ENCODE measurements at places on chromosomes 11 and 22.
A peak's percentile ranks its signal among the peaks of the same experiment; 100 is the strongest.

DNA sequence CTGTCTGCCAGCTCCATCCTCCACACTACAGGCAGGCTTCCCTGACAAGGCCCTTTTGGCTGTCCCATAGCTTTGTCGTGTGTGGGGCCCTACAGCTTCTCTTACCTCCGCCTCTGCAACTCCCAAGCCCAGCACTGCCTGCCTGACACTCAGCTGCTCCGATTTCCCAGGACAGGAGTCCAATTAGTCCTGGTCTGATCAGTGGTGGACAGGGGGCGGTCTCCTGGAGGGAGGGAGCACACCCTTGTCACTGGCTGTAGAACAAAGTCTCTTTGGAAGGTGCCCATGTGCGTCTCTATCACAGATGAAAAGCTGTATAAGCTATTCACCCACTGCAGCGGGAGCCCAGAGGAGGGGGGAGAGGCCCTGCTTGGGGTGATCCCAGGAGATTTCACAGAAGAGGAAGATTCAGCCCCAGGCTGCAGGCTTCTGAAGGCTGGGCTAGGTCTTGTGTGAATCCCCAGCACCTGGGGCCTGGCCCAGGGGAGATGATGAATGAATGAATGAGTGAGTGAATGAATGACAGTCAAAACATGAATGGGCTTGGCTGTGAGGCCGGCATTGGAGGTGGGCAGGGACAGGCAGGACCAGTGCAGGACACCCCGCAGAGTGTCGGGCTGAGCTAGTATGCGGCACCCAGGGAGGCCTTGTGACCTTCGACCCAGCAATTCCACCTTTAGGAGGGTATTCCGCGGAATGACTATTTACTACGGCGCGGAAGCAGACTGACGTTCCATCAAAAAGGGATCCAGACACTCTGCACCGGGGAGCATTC lies 142.4 kb downstream of the CACNA1I start:
- DNase-seq, result no peak

DNA sequence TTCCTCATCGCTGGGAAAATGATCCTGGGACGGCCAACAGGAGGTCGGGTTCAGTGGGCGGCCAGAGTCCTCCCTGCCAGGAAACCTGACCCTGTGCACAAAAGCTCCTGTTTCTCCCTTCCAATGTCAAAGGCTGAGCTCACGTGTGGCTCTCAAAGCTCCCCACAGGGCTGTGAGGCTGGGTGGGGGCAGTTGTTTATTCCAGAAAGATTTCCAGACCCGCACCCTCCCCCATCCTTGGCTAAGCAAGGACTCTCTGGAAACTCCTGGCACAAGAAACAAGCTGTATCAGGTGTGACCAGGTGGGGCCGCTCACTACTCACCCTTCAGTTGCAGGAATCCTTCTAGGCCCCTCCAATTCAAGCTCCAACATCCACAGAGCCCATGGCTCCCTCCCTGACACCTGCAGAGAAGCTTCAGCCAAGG lies 131.9 kb downstream of the SHANK2 start:
- DNase-seq, result no peak

DNA sequence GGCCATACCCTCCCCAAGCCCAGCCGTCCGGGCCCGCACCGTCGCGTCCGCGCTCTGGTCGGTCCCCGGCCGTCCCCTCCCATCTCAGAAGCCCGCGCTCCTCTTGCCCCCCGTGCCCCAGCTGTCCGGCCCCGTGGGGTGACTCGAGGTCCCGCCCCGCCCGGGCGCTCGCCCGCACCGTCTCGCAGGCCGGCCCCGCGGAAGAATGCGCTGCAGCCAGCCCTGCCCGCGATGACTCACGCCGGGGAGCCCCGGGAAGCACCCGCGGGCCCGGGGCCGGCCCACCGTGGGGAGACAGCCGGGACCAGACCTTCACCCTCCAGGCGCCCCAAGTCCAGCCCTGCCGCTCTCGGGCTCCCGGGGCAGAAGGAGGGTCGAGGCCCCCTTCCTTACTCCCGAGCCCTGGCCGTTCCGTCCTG lies 320 bp upstream of the PHLDA2 start:
- peak; percentile 90 for DNase-seq

DNA sequence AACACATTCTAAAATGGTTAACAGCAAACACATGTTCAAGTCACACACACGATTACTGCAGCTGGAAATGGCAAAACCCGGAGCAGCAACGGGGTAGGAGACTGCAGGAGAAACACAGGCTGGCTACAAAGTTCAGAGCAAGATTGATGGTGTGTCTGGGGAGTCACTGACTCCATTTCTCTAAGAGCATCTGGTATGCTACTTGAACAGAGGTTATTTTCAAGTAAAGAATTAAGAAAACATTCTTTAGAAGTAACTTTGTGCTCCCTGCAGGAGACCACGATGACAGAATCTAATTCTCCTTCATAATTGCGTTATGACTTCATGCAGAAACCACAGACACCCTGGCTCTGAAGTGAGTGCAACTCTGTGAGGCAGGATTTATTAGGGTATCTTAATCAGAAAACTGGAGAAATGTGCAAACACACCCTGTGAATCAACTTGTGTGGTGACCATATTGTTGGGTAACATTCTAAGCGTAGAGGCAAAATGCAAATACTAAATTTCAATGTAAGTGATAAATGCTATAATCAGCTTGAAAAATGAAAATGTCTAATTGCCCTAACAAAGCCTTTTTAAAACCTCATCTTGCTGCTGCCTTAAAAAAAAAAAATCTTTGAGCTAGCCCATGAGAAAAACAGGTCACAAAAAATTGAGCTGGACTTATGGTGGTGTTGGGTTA lies 303.0 kb downstream of the CADM1 start:
- DNase-seq, result no peak

DNA sequence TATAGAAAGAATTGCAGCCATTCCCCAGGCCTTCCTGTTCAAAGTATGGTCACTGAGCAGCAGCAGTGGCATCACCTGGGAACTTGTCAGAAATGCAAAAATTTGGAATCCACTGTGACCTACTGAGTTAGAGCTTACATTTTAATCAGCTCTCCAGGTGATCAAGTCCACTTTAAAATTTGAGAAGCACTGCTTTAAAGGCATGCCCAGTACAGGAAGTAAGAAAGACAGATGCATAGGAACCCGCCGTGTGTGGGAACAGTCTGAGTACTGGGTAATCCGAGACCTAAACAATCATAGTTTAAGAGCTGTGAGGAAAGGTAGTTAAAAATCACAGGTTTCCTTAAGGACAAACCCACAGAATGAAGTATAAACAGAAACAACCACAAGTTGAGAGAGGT lies 462.4 kb downstream of the RAB38 start:
- DNase-seq, result no peak

GRCh38 chr11:66749091-66749490 lies 20.1 kb upstream of the SPTBN2 start:
- DNase-seq, result no peak

- no peak for DNase-seq
Measured at GRCh38 chr22:48829908-48830307, 997.8 kb downstream of the BRD1 start.

DNA sequence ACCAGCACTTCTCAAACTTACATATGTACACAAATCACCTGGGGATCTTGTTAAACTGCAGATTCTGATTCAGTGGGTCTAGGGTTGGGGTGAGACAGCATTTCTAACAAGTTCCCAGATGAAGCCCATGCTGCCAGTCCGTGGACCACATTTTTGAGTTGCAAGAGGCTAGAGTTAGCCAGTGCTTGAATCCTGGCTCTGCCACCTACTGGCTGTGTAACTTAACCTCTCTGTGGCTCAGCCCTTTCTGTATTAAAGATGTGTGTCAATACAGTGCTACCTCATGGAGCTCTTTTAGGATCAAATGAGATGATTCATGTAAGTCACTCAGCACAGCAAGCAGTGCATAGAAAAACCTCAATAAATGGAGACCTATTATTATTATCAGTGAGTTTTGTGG lies 90.2 kb upstream of the ISX start:
- peak; percentile 4 for DNase-seq

GRCh38 chr22:36911887-36912661 lies 1.4 kb upstream of the CSF2RB start:
- peak; percentile 34 for DNase-seq

DNA sequence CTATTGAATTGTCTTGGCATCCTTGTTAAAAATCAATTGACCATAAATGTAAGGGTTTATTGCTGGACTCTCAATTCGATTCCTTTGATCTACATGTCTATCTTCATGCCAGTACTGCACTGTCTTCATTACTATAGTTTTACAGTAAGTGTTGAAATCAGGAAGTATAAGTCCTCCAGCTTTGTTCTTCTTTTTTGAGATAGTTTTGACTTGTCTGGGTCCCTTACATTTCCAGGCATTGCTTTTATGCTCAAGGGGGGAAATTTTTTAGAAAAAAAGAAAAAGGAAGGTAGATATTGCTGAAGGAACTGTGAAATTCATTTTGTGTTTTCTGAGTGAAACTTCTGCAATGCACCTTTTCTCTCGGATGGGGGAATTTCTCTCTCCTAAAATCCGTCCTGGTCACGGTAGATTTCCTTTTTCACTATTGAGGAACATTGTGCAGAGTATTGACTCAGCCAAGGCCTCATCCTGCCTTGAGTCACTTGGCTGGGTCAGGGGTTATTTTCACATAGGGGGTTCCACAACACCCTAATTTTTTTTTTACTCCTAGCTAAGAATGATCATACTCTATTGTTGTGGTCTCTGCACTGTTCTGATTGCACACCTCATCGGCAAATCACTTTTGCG lies 2.8 kb upstream of the ACER3 start:
- no peak for DNase-seq

GRCh38 chr11:33443684-33444083 lies 186.5 kb downstream of the HIPK3 start:
- no peak for DNase-seq

DNA sequence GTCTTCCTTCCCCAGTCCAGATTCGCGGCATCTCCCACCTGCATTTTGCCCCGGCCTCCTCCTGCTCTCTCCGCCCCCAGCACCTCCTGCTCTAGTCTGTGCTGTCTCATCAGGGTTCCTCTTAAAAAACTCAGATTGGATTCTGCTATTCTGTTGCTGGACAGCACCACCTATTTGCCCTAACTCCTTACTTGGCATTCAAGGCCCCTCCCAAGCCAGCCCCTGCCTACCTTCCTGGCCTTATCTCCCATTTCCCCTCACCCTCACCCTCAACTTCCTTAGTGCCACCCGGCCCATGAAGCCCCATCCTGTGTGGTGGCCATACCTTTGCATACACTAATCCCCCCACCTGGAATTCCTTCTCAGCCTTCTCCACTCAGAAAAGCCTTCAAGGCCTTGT lies 59.9 kb upstream of the PRDM11 start:
- no peak for DNase-seq

- DNase-seq, result peak; percentile 31
Measured at GRCh38 chr11:87097582-87097981, 59.8 kb downstream of the TMEM135 start.

- DNase-seq, result no peak
Measured at GRCh38 chr11:95379479-95379878, 148.5 kb upstream of the SESN3 start.

DNA sequence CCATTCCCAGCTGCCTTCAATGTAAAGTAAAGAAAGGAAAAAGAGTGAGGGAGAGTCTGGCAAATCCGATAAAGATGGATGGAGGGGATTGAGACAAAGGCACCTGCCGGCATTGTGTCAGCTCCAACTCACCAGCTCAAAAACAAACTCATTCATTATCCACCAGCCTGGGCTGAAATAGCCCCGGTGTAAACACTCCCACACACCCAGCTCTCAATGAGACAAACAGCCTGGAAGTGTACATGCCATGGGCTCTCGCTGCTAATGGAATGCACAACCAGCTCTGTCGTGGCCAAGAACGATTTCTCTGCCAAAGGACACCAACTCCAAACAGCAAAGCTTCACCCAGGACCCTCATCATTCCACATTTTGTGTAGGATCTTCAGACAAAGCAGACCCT lies 89.3 kb upstream of the OPCML start:
- DNase-seq, result no peak

GRCh38 chr11:33924341-33924740 lies 32.5 kb upstream of the LMO2 start:
- DNase-seq, result no peak

DNA sequence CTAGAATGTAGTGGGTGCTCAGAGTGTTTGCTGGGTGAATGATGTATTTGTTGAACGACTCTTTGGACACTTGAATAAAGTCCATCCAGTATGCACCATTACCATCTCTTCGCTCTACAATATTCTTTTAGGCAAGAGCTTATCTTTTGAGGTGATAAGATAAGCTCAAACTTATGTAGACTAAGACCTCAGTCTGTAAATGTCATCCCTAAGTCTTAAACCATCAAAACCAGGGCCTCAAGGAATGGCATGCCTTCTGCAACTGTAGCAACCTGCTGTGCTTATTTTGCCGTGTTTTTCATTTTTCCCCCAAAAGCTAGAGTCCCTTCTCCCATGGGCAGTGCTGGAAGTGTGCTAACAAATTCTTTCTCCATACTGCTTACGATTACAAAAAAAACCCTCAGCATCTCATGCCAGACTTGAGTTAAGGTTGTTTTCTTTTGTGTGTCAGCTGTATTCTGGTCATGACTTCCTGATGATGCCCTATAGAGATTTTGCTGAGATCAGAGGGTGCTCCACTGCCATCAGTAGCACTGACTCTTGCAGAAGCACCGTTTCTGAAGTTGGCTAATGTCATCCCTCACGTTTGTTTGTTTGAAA lies 27.8 kb downstream of the LIMK2 start:
- peak; percentile 20 for DNase-seq

- DNase-seq, result peak; percentile 96
Measured at GRCh38 chr11:120547811-120548681, 36.5 kb downstream of the GRIK4 start.

- no peak for DNase-seq
Measured at GRCh38 chr11:47495856-47496217, 46.9 kb upstream of the RAPSN start.

DNA sequence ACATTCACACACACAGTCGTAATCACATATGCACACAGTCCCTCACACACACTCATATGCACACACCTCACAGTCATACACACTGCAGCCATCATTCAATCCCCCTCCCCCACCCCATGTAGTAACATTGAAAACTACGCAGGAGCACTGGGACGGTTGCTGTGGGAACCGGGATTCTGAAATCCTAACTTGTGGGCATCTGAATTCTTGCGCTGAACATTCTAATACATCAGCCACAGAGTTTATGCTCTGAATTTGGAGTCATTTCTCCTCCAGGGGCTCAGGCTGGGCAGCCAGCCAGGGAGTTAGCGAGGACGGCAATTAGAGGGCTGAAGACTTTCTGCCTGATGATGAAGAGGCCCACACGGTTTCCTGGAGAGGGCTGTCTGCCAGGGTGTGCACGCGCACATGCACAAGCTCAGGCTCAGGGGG lies 32.7 kb downstream of the CD6 start:
- peak; percentile 23 for DNase-seq

- peak; percentile 48 for DNase-seq
Measured at GRCh38 chr11:47551086-47551485, 1.8 kb downstream of the CELF1 start.

DNA sequence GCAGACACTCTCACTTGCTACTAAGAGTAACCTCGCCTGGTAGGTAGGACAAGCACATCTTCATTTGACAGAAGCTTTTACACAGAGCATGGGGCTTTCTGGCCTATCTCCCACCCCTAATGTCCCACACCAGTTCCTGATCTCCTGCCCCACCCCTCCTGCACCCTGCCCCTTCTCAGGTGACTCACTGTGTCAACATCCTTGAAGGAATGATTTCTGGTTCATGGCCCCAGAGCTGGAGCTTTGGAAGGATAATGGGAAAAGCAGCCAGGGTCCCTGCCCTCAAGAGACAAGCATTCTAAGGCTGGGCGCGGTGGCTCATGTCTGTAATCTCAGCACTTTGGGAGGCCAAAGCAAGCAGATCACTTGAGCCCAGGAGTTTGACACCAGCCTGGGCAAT lies 47.2 kb downstream of the LRFN4 start:
- peak; percentile 8 for DNase-seq

Measured in adipocyte (in vitro differentiated cells).